ENCODE measurements at places on chromosomes 7 and 10.

- no peak for DNase-seq
Observed at GRCh38 chr10:1462521-1462920, 274.8 kb downstream of the ADARB2 start.

GRCh38 chr7:155195939-155196523 is 101.6 kb upstream of the INSIG1 start:
- DNase-seq: no peak

GRCh38 chr10:63829573-63830149 is 308.5 kb downstream of the REEP3 start:
- DNase-seq: no peak

DNA sequence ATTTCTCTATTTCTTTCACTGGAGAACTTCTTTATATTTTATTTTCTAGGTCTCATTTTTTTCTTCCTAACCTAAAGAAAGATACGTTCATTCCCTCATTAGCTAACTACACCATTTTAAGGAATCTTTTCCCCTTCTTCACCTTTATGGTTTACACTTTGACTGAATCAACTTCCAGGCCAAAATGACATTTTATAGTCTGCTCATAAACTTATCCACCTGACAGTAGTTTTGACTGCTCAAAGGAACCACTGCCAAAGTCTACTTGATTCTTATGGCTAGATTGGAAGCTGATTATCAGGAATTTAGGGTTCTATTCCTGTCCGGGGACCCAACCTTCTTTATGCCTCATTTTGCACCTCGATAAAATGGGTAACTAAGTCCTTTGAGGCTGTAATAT is 73.0 kb upstream of the FOXP2 start:
- no peak for DNase-seq

DNA sequence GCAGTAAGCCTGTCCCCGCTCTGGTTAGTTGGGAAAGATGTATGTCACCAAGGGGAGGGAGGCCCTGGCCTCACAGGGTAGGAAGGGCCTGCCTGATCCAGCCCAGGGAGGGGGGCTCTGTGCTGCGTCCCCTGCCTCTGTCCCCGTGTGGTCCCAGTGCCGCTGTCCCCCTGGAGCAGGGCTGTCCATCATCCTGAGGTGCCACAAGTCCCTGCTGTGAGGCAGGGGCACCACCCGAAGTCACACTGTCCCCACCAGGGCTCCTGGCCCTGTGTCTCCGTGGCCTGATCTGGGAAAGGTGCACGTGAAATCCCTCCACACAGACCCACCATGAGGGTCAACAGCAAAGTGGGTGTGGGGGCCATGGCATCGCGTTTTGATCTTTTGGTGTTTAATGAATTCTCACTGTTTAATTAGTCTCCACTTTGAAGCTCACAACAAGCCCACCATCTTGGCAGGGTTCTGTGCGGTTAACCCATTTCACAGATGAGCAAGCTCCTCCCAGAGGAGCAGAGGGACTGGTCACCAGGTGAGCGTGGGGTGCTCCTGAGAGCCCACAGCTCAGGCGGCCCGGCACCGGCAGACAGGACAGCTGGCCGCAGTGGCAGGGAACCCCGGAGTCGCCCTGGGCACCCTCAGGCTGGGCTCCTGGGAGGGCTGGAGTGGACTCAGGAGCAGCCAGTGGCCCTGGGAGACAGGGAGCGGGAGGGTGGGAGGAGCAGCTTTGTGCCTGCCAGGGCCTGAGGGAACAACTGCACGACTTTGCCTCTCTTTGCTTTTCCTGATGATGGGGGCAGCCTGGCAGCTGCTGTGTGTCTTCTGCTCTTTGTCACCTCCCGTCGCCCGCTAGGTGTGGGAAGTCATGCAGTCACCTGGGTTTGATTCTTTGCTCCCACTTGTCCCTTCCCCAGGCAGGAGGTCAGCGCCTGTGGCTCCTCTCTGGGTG is 12.0 kb upstream of the CRYGN start:
- no peak for DNase-seq

DNA sequence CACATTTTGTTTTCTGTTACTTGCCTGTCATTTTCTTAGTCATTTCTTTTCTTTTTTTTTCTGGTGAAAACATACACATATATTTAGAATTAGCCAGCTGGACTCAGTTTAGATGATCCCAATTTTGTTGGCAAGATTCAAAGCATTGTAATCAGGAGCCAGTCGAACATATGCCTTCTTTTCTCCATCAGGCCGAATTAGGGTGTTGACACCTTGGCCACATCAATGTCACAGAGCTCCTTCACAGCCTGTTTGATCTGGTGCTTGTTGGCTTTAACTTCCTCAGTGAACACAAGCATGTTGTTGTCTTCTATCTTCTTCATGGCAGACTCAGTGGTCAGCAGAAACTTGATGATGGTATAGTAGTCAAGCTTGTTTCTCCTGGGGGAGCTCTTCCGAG is 32.6 kb downstream of the PHF14 start:
- no peak for DNase-seq

DNA sequence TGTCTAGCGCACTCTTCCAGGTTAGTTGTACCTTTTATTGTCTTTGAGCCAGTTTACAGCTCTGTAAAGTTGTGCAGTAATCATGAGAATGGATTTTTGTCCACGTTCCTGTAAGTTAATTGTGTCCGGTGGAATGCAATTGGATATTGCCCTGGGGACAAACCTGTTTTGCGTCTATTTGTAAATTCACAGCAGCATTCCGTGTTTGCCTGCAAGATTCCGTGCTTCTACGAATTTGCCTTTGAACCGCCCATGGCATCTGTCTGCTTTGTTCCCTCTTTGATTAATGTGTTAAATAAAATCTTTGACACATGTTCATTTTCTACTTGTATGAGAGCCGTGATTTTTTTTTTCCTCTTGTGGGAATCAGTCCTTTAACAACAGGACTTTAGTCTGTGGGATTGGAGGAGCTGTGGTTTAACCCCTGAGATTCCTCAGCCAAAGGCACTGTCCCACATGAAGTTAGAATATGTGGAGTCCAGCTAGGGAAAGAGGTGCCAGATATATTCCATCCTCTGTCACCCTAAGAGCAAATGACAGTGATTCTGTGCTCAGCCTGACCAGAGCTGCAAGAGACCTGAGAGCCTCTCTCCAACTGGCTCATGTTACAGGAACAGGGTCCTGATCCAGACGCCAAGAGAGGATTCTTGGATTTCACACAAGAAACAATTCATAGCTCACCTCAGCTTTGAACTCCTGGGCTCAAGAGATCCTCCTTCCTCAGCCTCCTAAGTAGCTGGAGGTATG is 126.3 kb downstream of the COL26A1 start:
- no peak for DNase-seq

DNA sequence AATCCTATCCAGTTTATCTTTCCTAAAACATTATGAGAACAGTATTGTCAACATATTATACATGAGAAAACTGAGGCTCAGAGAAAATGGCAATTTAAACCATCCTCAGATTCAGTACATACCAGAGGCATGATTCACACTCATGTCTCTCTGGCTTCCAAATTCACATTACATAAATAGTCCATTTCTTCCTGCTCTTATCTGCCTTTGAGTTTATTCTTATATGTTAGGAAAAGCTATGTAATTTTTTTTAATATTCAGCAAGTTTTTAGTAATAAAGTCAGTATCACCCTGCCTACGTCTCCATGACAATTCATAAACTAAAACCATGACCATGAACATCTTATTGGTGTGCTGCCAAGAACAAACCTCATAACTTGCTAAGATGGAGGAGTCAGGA is 1260.2 kb upstream of the SORCS1 start:
- peak; percentile 44 for DNase-seq

- no peak for DNase-seq
Observed at GRCh38 chr7:46011501-46011900, 90.4 kb upstream of the IGFBP3 start.

GRCh38 chr10:34139559-34139958 is 675.5 kb downstream of the PARD3 start:
- DNase-seq: no peak

DNA sequence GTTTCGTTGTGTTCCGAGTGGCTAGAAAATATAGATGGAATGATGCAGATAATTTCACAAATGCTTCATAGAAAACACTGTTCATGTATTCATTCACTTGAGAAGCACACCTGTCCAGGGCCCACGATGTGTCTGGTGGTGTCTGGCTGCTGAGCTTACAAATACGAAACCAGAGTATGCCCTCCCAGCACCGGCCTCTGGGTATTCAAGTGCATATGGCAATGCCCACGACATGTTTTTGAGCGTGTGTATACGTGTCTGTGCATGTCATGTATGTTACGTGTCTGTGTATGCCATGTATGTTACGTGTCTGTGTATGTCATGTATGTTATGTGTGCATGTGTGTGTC is 37.9 kb downstream of the IL2RA start:
- no peak for DNase-seq

DNA sequence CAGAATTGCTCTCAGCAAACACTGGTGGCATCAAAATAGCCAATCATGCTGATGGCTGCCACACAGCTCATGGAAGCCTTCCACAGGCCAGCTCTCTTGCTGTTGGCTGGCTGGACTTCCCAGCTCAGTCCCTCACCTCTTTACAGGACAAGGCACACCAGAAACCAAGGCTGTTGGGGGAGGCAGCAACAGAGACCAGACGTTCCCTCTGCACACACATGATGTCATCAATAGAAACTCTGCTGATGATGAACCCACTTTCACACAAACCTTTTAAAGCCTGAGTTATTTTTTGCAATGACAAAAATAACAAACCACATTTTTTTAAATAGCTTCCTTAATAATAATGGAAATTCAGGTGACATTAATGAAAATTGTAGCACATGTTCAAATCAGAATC is 300.9 kb upstream of the C7orf33 start:
- no peak for DNase-seq
